ENCODE measurements at places on chromosomes 6 and 20. TPM values are rescaled to one million over a fixed set of nuclear protein-coding genes. Genes with fewer than 3 reads are reported as not detected.

The MEI4 gene
- polyA plus RNA-seq, result not detected

The HLA-DQA1 gene
- polyA plus RNA-seq, result 3.3 TPM

The RCAN2 gene
- polyA plus RNA-seq, result 33.2 TPM

The WFDC12 gene
- not detected for polyA plus RNA-seq

The HCRTR2 gene
- not detected for polyA plus RNA-seq

The KCNK5 gene
- 0.78 TPM for polyA plus RNA-seq

The DEF6 gene
- 4.7 TPM for polyA plus RNA-seq

The TMEM239 gene
- not detected for polyA plus RNA-seq

The HLA-DQB1 gene
- polyA plus RNA-seq, result 1.4 TPM

The MUCL3 gene
- polyA plus RNA-seq, result not detected

The COL9A1 gene
- 0.92 TPM for polyA plus RNA-seq

The SLA2 gene
- polyA plus RNA-seq, result 0.49 TPM

The SIRT5 gene
- polyA plus RNA-seq, result 13.6 TPM

The SRC gene
- 60.3 TPM for polyA plus RNA-seq
